Endothelial cell of umbilical vein (primary cell): ENCODE measurements at places on chromosomes 2 and 18. TPM values are rescaled to one million over a fixed set of nuclear protein-coding genes. Genes with fewer than 3 reads are reported as not detected.

Gene SLC5A7
- not detected in 2 replicates for polyA plus RNA-seq

Gene MC2R
- polyA plus RNA-seq: not detected in 2 replicates

GRCh38 chr18:10315522-10315921 is 138.9 kb upstream of the APCDD1 start:
- H3K27me3 ChIP-seq: peaks cover 12% of the 10 kb centered on the region
- H3K27ac ChIP-seq: no peak overlapping the region
- no peak for DNase-seq
- no peaks in the 10 kb centered on the region for H3K36me3 ChIP-seq

GRCh38 chr2:133733901-133734255 is 165.6 kb upstream of the NCKAP5 start:
- DNase-seq: no peak
- H3K27ac ChIP-seq: no peak overlapping the region
- H3K4me1 ChIP-seq: peaks cover 3% of the 10 kb centered on the region
- no peaks in the 10 kb centered on the region for H3K36me3 ChIP-seq
- H3K4me3 ChIP-seq: no peak overlapping the region
